Stomach (tissue), 19 donors: ENCODE measurements at places on chromosomes 5 and 9. TPM values are rescaled to one million over a fixed set of nuclear protein-coding genes. Genes with fewer than 3 reads are reported as not detected.

Gene ZNG1C
- total RNA-seq, result 38.3 TPM

Gene LCNL1
- total RNA-seq, result not detected

Gene FOXD4
- total RNA-seq, result not detected

Gene CKMT2
- total RNA-seq, result 70.1 TPM

Gene SHOC1
- total RNA-seq, result not detected

Gene PCDHGB2
- not detected for total RNA-seq

GRCh38 chr5:149761461-149761860, 31.4 kb downstream of the PPARGC1B start:
- DNase-seq, result no peak

DNA sequence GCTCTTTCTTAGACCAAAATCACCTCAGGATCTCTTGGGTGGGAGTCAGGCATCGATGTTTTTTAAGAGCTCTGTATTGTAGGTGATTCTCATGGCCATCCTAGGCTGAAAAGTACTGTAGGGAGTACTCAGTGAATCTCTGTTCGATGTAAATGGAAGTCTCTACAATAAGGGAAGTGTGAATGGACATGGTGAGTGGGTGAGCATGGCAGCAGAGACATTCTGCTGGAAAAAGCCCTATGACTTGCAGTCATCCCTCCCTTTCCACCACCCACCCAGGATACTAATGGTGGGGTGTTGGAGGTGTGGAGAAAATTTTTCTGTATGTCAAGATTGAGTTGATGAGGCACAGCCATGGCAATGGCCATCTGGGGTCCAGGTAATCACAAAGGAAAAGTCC, 30.9 kb downstream of the ZNF366 start:
- no peak for DNase-seq

GRCh38 chr9:107971241-107971640, 481.7 kb upstream of the KLF4 start:
- no peak for DNase-seq

- DNase-seq, result peak; percentile 84
These were observed 11.0 kb downstream of the SPINK14 start for GRCh38 chr5:148179234-148179824.

GRCh38 chr5:1503241-1504068, 20.3 kb downstream of the LPCAT1 start:
- peak; percentile 46 for DNase-seq

- no peak for DNase-seq
These were observed 11.4 kb upstream of the BASP1 start for GRCh38 chr5:17206021-17206420.
